ENCODE measurements at places on chromosomes 5 and 9.

DNA sequence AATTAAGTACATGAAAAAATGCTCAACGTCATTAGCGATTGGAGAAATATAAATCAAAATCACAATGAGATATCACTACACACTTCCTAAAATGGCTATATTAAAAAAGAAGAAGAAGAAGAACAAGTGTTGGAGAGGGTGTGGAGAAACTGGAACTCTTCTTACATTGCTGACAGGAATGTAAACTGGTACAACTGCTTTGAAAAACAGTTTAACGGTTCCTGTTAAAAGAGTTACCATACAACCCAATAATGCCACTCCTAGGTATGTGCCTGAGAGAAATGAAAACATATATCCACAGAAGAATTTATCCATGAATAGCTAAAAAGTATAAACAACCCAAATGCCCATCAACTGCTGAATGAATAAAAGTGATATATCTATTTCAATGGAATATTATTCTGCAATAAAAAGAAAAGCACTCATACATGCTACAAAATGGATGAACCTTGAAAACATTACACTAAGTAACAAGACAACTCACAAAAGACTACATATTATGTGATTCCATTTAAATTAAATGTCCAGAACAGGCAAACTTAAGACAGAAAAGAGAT, 9.0 kb downstream of the FEM1C start:
- no peak for DNase-seq

DNA sequence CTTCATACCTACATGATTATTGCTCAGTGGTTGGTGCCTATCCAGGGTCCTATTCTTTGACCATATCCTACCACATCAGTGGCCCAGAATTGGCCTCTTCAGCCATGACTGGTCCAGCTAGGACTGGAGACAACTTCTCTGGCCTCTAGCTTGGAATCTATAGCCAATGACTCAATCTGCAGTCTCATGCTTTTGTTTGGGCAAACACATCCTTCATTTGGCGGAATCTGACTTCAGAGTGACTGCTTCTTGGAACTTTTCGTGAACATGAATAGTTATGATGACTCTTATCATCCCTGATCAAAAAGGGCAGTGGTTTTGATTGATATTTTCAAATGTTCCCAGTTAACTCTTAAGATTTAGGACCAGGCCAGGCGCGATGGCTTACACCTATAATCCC, 134.1 kb downstream of the PAPPA start:
- DNase-seq = no peak

DNA sequence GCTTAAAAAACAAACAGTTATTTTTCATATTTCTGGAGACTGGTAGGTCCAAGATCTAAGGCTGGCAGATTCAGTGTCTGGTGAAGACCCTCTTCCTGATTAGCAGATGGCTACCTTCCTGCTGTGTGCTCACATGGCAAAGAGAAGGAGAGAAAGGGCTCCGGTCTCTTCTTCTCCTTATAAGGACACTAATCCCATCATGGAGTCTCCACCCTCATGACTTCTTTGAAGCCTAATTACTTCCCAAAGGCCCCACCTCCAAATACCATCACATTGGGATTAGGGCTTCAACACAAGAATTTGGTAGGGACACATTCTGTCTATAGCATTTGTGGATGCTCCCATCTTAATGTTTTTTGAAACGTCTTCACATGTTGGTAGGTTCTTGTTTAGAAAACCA, 391.1 kb downstream of the TMEM161B start:
- no peak for DNase-seq

DNA sequence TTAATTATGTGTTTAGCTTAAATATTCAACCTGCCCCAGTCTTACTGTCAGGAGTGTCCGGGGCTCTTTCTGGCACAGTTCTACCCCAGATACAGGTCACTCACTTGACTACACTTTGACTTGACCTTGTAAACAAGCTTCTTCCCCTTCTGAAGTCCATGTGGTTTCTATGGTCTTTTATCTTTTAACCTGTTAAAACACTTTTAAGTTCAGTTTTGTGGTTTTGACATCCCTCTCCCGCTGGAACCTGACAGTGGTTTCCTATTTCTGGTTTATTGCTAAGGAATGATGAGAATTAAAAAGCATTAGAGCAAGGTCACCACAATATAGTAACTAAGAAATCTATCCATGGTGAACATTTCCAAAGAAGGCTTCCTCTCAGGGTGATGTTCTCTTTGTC, 300.1 kb downstream of the TMEM167A start:
- no peak for DNase-seq

- no peak for DNase-seq
Measured at GRCh38 chr5:6907320-6907918, 194.2 kb downstream of the TENT4A start.

- no peak for DNase-seq
Measured at GRCh38 chr5:172439785-172440477, 14.4 kb downstream of the SH3PXD2B start.

GRCh38 chr9:18036422-18037187, 437.3 kb upstream of the ADAMTSL1 start:
- DNase-seq = no peak

- no peak for DNase-seq
Measured at GRCh38 chr9:97705354-97705950, 8.3 kb upstream of the XPA start.

GRCh38 chr5:82909771-82910170, 167.4 kb downstream of the TMEM167A start:
- DNase-seq = no peak

- no peak for DNase-seq
Measured at GRCh38 chr5:7759951-7760580, 90.9 kb downstream of the CFAP90 start.

- no peak for DNase-seq
Measured at GRCh38 chr5:133565993-133566392, 46.3 kb downstream of the FSTL4 start.

DNA sequence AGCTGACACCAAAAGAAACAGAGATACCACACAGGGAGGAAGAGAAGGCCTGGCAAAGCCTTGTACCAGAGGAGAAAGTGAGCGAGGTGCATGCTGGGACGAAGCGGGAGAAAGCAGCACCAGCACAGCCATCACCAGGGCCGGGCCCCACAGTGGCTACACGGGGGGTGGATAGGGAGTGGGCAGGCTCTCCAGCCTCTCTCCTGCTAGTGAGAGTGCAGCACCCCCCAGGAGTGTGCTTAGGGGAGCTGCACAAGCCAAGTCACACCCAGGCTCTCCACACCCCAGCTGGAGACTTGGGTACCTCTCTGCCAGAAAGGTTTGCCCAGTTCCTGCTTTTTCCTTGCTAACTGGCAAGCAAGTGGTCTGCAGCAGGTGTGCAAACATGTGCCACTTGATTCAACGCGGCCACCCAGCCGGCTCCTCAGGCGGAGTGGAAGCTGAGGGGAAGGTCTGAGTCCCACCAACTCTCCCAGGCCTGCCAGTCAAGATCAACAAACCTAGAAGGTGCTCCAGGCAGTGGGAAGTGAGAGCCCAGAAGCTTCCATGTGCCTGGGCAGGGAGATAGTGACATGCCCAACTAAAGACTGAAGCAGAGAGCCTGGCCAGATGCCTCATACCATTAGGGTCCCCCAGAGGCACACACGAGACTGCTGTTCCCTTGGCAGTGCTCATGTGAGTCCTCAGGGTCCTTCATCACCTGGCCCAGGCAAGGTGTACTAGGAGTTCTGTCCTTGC, 39.9 kb downstream of the BICD2 start:
- no peak for DNase-seq

DNA sequence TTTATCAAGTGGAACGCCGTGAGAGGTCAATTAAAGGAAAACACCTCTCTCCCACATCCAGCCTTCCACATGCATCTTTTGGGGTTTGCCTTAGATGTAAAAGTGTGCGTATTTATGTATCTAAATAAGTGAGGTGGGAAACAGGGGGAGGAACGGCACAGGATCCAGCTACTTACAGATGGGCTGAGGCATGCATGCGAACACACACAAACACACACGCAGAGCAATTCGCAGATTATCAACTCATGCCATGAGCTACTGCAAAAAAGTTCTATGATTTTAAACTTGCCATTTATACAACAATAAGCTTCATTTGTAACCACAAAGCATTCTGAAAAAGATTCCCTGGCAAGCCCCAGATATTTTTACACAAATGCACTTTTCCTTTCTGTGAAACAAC, 242.1 kb downstream of the BNC2 start:
- no peak for DNase-seq

DNA sequence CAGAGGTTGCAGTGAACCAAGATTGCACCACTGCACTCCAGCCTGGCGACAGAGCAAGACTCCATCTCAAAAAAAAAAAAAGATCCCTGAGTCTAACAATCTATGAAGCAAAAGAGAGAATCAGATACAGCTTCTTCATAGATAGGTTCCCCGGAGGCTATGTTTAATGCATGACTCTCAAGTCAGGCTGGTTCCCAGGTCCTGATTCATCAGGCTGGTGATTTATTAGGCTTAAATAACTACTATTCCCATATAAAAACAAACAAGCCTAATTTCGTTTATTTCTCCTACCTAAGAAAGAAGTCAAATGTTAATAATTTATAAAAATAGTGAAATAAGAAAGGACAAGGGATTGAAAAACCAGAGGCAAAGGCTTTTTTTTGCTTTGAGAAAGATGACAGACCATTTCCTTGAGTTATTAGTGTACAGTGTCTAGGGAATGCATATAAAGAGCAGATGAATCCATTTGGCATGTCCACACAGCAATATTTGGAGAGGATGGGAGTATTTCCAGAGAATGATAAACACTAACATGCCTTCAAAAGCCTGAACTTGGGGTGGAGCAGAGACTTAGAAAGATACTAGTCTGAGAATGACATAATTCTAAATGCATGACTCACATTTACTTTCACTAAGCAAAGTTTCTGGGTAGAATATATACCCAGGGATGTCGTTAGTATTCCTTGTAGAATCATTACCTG, 115.3 kb downstream of the NREP start:
- DNase-seq = no peak

DNA sequence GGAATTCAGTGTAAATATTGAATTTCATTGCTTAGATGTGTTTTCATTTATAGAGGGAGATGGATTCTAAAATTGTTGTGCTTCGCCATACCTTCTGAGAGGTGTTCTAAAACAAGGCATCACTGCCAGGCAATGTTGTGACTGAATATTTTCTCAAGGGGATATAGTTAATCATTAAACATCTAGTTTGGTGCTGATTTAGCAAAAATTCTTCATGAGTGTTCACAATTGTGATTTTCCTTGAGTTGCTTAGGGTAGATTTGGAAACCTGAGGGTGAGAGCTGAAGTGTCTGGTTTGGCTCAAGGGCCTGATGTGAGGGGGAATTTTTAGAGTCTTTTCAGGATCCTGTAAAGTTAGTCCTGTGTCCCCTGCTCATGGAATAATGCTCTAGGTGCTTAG, 104.5 kb downstream of the MAT2B start:
- no peak for DNase-seq

DNA sequence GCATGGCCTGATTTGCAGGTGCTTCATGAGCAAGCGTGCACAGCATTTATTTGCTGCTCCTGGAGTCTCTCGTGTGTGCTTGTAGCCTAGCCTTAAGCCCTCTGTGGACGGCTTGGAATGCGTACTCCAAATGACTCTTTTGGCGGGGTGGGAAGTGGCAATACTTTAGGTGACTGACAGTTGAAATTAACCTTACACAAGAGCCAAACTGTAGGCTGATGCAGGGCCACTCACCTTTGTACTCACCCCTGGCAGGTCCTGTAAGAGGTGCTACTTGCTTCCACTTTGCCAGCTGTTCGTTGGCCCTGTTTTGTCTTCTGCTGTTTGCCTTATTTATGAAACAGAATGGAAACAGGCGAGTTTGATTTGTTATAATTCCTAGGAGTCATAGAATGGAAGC, 22.9 kb downstream of the TENT4A start:
- no peak for DNase-seq

GRCh38 chr5:126939887-126940286, 90.5 kb downstream of the MARCHF3 start:
- DNase-seq = no peak

GRCh38 chr5:180785794-180786221, 16.8 kb downstream of the MGAT1 start:
- DNase-seq = no peak

GRCh38 chr5:59174248-59174844, 591.5 kb downstream of the RAB3C start:
- DNase-seq = no peak

- DNase-seq = no peak
Measured at GRCh38 chr9:121499427-121500164, at the start of gene GGTA1. GGTA1 (minus strand) TSS chr9:121499844; CDS start chr9:121467922, 31,922 bp downstream.

GRCh38 chr5:140881889-140882590, at the start of gene PCDHA13:
PCDHA13 (plus strand) TSS chr5:140882124; CDS start chr5:140882269, 145 bp downstream.
- DNase-seq = no peak

GRCh38 chr9:89528131-89528530, 30.2 kb upstream of the SEMA4D start:
- DNase-seq = no peak

GRCh38 chr5:132788990-132789886, 12.2 kb upstream of the SEPTIN8 start:
- no peak for DNase-seq

GRCh38 chr5:93592883-93593282, 9.9 kb downstream of the NR2F1 start:
- DNase-seq = no peak

- DNase-seq = no peak
Measured at GRCh38 chr9:5617749-5618148, 11.2 kb upstream of the RIC1 start.

GRCh38 chr5:36239370-36240293, 2.1 kb downstream of the NADK2 start:
- no peak for DNase-seq

GRCh38 chr5:178207917-178208280, 3.6 kb downstream of the HNRNPAB start:
- DNase-seq = no peak

DNA sequence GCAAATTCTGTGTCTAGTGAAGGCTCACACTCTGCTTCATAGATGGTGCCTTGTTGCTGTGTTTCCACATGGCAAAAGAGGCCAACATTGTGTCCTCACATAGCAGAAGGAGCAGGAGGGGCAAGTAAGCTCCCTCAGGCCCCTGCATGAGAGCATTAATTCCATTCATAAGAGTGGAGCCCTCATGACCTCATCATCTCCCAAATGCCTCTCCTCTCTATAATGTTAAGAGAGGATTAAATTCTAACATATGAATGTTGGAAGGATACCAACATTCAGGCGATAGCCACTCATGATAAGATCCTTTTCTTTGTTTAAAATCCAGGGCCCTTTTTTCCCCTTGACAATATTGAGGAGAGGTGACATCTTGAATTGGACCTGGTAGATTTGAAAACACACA, 35.2 kb upstream of the PAM start:
- no peak for DNase-seq

DNA sequence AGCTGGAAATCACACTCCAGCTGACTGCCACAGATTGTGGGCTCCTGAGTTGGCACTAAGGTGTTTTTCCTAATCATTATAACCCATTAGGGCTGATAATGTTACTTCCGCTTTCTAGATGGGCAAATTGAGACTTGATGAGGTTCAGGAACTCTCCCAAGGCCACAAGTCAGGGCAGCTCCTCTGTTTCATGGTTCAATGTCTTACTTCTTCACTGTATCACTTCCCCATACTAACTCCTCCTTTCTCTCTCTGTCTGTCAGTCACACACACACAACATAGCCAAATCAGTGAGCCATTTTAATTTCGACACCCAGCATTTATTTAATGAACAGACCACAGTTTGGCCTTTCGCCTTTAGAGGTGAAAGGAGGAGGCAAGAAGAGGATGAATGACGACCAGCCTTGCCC, 17.8 kb upstream of the TRAF1 start:
- DNase-seq = no peak

GRCh38 chr5:5344606-5345005, 77.9 kb upstream of the ICE1 start:
- no peak for DNase-seq

Measured in stimulated activated CD4-positive, alpha-beta T cell treated with anti-CD3 and anti-CD28 coated beads, TNF-alpha, amount 100 ng/mL, for 1 hour (primary cell).